ENCODE measurements at places on chromosomes 2 and 18.

GRCh38 chr2:48601349-48601748, 16.3 kb upstream of the GTF2A1L start:
- DNase-seq, result no peak

DNA sequence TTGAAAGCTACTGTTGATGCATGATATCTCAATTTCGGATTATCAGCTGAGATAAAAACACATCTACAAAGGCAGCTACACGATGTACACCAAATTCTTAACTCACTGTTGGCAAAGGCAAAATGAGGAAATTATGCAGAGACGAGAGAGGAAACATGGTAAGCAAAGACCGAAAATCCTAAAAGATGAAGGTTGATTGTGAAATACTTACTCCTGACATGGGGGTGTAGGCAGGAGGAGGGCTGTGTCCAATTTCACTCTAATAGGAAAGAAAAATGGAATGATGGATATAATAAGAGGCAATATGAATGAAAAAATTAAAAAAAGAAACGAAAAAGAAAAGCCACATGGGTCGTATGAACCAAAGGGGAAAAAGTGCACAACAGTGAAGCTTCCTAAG, 831.3 kb downstream of the CPS1 start:
- DNase-seq, result no peak

GRCh38 chr2:27730261-27730662, 41.3 kb upstream of the MRPL33 start:
- no peak for DNase-seq

DNA sequence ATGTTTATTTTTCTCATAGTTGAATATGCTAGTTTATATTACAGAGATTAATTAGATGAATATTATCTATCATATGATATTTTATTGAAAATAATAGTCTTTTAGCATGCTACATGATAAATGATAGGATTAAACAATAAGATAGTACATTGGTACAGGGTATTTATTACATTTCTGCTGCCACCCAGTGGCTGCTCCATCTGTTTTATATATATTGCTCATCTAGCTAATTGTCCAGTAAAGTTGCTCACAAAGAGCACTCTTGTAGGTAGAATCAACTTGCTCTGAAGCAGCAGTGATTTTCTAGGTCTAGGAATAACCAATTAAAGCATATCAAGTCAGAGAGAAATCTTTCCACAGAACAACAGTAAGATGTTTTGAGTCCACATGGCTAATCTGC, 183.3 kb downstream of the ASXL3 start:
- DNase-seq, result peak; percentile 60

GRCh38 chr18:32093102-32093511, 1.4 kb downstream of the RNF138 start:
- peak; percentile 67 for DNase-seq
